ENCODE measurements at places on chromosomes 3 and 15.

GRCh38 chr15:31487811-31488436 lies 161.3 kb downstream of the KLF13 start:
- DNase-seq = no peak

DNA sequence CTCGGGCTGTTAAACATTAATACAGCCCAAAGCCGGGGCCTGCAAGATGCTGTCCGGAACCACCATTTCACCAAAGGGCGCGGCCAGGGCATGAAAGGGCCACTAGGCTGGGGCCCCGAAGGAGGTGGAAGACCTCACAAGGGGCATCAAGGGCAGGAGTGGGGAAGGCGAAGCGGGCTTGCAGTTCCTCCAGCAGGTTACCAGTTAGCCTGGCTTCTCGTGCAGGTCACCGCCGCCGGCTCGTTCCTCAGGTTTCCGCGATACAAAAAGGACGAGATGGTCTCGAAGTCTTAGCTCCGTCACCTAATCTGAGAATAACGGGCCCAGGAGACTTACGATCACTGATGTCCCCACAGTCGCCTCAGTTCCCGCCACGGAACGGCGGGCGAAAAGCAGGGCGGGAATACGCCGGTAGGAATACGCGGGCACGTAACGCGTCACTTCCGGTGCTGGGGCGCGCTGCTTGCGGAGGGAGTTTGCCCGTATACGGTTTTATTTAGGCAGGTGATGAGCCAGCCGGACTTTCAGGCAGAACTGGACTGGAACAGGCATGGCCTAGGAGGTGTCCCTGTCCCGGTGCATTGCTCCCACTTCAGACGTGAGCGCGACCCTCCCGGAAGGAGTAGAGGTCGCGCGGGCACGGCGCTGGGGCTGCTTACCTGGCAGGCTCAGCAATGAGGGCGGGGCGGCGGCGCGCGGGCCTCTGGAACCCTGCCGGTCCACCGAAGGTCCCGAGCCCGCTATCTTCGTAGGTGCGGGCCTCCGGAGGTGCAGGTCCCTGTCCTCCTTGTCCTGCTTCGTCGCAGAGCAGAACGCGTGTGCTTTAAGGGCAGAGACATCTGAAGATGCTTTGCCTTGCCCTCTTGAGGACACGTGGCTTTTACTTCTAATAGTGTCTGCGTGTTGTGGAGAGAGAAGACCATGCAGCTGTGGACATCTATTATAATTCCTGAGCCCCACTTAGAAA lies at the start of gene RFC4:
RFC4 (minus strand) TSS at position 394 of the 967 bp plus-strand sequence. CDS start 1,769 bp downstream, outside the sequence.
- peak; percentile 87 for DNase-seq

DNA sequence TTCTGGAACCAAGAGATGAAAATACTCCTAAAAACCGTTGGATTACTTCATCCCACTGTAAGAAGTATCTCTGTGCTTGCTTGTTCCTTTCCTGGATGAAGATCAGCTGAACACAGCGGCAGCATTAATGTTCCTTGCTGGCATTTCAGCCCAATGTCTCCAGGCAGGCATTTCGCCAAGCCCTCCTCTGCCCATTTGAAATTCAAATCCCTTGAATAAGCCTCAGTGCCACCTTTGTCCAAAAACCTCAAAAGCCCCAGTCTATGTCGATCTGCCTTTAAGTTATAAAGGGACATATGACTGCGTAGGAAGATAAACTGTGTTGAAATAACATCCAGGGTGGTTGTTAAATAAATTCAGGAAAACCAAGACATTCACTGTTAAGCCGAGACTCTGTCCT lies 156.8 kb upstream of the PDZRN3 start:
- DNase-seq = no peak

GRCh38 chr15:42784705-42785104 lies 47.8 kb upstream of the CDAN1 start:
- DNase-seq = no peak

- DNase-seq = no peak
Observed at GRCh38 chr15:57458356-57458781, 82.1 kb downstream of the CGNL1 start.
